ENCODE measurements at places on chromosomes 5 and 9.

- DNase-seq, result no peak
Measured at GRCh38 chr5:141681695-141682641, at the start of gene ARAP3. TSS of gene ARAP3 (minus strand) at chr5:141682230. CDS start at chr5:141680486, 1,744 bp downstream.

DNA sequence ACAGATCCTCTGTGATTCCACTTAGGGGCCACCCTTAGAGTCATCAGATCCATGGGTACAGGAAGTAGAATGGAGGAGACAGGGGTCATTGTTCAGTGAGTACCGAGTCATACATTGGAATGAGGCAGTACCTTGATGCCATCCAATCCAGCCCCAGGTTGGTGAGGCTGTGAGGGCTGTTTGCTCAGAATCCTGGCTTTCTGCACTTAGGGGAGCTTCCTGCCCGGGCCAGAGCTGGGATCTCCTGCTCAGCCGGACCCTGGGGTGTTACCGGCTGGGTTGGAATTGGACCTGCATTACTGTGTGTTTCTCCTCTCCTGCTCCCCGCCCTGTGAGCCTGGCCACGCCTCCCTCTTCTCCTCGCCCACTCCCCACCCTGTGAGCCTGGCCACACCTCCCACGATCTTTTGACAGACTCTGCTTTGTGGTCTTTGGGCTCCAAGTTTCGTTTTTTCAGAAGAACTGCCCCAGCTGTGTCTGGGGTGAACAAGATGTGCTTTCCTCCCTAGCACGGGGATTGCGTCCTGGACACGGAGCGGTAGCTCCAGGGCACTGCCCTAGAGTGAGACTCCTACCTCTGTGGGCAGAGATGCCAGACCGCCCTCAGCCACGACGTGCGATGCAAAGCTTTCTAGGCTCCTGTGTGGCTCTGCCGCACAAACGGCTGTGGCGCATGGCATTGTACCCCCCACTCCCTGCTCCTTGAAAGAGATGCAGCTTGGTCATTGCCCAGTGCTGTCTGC, 15.4 kb downstream of the TRAF2 start:
- peak; percentile 58 for DNase-seq

- no peak for DNase-seq
Measured at GRCh38 chr5:111752426-111752965, 4.5 kb downstream of the NREP start.

DNA sequence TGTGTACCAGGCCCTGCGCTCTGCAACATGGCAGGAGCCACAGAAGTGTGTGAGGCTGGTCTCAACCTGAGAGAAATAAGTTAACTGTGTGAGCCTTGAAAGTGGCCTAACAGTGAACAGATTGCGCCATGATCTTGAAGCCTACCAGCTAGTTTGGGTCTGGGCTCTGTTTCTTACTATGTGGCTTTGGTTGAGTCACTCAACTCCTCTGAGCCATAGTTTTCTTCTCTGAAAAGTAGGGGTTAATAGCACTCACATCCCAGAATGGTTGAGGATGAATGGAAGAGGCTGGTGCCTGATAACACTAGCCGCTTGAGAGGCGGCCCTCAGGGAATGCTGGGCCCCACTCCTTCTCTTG, 121.5 kb downstream of the RGS3 start:
- no peak for DNase-seq

GRCh38 chr5:176391999-176392398, 3.4 kb downstream of the HIGD2A start:
- no peak for DNase-seq

- no peak for DNase-seq
Measured at GRCh38 chr9:136289651-136290507, 14.0 kb downstream of the CCDC187 start.

All from stimulated activated CD4-positive, alpha-beta T cell treated with anti-CD3 and anti-CD28 coated beads, Interleukin-15, amount 100 ng/mL, for 48 hours (primary cell).